AG09319 (cell line): ENCODE measurements at places on chromosomes 2 and 18.

- DNase-seq: no peak
Observed at GRCh38 chr2:83071352-83071751, 1387.7 kb downstream of the SUCLG1 start.

GRCh38 chr2:36670881-36671595 is 25.5 kb upstream of the VIT start:
- no peak for DNase-seq

DNA sequence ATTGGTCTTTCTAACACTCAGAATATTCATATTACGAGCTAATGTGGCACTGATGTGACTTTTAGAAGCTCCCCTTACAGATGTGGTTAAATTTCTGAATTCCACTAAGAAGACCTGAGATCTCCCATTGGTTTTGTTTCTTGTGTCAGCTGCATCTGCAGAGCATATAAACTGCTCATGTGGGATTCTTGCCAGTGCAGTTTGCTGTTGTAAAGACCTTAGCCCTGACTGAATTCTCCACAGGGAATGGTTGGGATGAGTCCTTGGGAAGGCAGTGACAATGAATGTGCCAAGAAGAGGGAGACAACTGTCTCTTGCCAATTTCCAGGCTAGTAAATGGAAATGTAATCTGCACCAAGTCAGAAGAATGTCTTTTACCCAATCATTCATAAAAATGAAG is 94.1 kb downstream of the PTPRM start:
- DNase-seq: no peak

- no peak for DNase-seq
Observed at GRCh38 chr18:25125680-25126079, 226.3 kb downstream of the ZNF521 start.

GRCh38 chr2:38439863-38440262 is 62.8 kb upstream of the ATL2 start:
- DNase-seq: no peak

GRCh38 chr2:195633974-195634373 is 23.1 kb upstream of the SLC39A10 start:
- DNase-seq: no peak

DNA sequence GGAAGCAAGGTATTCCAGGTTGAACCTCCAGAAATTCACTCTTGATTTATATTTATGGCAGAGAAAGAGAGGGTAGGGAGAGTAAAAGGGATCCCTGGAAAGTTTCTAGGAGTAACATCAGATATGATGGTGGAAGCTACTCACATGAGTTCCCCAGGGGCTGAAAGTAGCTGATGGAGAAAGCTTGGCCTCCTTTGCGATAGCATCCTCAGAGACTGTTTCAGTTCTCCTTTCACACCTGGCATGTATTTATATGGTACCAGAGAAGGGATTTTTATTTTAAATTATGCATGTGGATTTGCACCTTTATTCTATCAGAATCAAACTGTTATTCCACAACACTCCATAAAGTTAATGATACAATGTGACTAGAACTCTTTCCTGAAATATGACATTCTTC is 126.3 kb upstream of the OSR1 start:
- DNase-seq: no peak

DNA sequence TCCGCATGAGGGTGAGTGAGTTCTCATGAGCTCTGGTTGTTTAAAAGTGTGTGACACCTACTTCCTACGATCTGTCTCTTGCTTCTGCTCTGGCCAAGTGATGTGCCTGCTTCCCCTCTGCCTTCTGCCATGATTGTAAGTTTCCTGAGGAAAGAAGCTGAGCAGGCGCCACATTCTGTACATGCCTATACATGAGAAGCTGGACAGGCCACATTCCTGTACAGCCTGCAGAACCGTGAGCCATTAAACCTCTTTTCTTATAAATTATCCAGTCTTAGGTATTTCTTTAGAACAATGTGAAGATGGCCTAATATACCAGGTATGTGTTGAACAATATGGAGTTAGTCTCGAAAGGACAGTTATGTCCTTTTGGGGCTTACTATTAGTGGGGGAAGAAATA is 281.0 kb downstream of the ALK start:
- no peak for DNase-seq
